ENCODE measurements at places on chromosomes 5 and 9.

GRCh38 chr5:133900534-133901270 lies 67.7 kb downstream of the C5orf15 start:
- no peak for DNase-seq

GRCh38 chr9:115882911-115883310 lies 270.7 kb upstream of the PAPPA start:
- DNase-seq, result no peak

DNA sequence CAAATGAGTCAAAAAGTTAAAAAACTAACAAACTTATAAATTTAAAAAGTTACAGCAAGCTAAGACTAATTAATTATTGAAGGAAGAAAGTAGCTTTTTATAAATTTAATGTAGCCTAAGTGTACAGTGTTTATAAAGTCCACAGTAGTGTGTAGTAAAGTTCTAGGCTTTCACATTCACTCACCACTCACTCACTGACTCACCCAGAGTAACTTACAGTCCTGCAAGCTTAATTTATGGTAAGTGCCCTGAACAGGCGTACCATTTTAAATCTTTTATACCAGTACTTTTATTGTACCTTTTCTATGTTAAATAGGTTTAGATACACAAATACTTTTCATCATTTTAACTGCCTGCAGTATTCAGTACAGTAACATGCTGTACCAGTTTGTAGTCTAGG lies 80.0 kb upstream of the C9orf72 start:
- DNase-seq, result no peak

DNA sequence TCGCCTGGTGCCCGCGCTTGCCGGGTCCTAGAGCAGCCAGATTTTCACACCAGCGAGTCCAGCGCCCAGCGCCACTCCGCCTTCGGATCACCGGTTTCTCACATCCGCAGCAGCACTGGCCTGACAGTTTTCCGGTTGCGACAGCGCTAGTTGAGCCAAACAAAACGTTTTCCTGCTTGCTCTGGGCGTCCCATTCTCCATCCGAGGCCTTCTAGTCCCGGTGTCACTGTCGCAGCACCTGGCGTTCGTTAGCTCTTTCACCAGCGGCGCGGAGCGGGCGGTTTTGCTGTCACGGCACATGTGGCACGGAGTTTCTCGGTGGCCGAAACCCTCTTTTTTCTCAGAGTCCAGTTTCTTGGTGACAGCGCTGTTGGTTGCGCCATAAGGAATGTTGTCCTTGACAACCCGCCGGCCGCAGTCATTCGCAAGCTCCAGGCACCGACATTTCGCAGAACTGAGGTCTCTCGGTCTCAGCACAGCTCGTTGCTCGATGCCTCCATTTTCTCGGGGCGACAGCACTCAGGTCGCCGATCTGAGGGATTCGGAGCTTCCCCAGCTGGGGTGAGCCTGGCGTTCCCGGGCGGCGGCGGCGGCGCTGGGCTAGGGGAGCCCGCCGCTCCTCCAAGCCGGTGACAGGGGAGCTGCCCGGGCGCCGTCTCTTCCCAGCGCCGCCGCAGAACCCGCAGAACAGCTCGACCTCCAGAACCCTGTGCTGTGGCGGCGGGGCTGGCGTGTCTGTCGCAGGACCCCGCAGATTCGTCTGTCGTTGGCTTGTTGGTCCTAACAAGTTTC lies 47.8 kb downstream of the ANXA2R start:
- peak; percentile 65 for DNase-seq

GRCh38 chr9:119280740-119281485 lies 88.3 kb downstream of the BRINP1 start:
- no peak for DNase-seq

GRCh38 chr5:3024126-3024525 lies 272.6 kb upstream of the IRX2 start:
- no peak for DNase-seq

DNA sequence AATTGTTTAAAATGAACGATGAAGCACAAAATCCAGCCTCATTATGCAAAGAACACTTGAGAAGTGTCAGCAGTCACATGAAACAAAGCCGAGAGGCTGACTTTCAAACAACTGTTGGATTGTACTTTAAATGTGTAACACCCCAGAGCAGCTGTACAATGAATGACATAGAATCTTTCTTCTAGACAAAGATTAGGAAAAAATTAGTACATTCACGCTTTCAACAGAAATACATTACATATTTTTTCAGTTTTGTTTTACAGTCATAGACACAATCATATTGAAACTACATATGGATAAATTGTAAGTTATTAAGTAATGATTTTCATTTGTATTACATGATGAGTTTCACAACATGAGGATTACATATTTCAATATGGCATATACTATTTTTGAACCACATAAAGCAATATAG lies 10.6 kb upstream of the AGXT2 start:
- no peak for DNase-seq

GRCh38 chr5:130692770-130693169 lies 472.3 kb downstream of the HINT1 start:
- DNase-seq, result no peak

DNA sequence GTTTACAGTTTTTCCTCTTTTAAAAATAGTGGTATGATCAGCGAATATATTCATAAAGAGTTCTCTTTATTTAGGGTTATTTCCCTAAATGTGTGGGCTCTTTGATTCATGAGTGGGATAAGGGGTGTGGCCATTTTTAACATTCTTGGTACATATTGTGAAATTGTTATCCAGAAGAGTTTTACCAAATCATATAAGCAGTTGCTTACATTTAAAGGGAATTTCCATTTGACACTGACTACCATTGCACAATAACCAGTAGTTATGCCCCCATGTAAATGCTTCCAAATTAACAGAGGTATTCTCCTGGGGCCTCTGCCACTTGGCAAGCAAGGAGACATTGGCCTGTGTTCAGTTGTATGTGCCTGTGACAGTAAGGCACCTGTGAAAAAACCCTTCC lies 27.2 kb downstream of the SLC25A48 start:
- no peak for DNase-seq

DNA sequence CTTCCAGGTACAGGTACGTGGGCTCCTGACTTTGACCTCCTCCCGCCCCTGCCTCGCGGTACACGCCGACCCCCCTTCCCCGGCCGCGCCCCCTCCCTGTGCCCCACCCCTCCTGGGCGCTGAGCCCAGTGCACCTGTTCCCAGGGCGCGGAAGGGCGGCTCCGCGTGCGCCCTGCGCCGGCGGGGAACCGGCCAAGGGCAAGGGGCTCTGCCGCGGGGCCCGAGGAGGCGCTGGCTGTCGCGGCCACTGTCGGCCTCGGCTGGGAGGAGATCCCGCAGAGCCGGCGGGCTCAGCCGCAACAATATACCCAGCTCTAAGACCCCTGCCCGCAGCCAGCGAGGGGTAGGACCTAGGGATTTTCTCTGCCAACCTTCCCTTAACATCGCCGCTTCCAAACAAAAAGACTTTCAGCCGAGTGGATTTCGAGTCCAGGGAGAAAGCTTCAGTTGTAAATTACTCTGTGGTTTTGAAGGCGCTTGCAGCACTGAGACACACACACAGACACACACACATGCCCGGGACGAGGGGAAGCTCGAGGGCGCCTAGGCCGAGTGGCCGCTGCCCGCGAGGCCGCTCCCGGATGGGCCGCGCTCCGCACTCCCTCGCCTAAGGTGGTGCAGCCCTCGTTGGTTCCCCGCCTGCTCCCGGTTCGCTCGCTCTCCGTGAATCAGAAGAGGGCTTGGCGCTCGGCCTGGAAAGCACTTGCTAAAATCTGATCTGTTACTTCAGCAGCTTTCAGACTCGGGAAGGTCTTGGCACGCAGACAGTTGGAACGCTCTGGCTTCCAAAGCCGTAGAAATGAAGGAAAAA lies 1.2 kb downstream of the FGF18 start:
- peak; percentile 17 for DNase-seq

DNA sequence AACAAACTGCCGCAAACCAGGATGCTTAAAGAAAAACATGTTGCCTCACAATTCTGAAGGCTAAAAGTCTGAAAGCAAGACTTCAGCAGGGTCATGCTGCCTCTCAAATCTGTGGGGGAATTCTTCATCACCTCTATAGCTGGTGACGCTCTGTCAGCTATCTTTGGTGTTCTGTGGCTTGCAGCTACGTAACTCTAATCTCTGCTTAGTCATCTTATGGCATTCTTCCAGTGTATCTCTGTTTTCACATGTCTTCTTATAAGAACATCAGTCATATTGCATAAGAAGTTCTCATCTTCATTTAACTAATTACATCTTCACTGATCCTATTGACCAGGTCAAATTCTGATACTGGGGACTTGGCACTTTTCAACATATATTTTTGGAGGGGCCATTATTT lies 243.0 kb downstream of the CDH10 start:
- peak; percentile 15 for DNase-seq

Measured in mammary epithelial cell (primary cell).